ENCODE measurements at places on chromosomes 7 and 10. TPM values are rescaled to one million over a fixed set of nuclear protein-coding genes. Genes with fewer than 3 reads are reported as not detected.

The SYCE1 gene
- total RNA-seq: not detected

DNA sequence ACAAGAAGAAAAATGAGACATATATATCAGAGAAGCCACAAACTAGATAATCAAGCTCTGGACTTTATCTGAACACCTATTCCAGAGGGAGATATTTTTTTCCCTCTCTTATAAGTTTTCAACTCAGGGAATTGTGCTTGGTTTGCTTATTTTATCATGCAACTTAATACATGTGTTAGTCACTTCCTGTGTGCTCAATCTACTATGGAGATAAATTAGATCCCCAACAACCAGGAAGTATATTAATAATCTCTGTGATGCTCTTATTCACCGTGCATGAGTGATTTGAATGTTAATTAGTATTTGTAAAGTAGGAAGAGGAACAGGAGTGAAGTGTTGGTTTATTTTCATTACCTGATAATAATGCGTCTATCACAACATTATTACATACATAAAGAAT, 38.8 kb upstream of the ZNF365 start:
- H3K4me3 ChIP-seq: no peak overlapping the region
- no peak overlapping the region for H3K27ac ChIP-seq
- H3K36me3 ChIP-seq: no peaks in the 10 kb centered on the region

- H3K36me3 ChIP-seq: no peaks in the 10 kb centered on the region
- H3K4me3 ChIP-seq: no peak overlapping the region
- H3K27ac ChIP-seq: no peak overlapping the region
- no peaks in the 10 kb centered on the region for H3K27me3 ChIP-seq
- no peak for DNase-seq
- H3K4me1 ChIP-seq: no peaks in the 10 kb centered on the region
These were observed 441.3 kb upstream of the MKI67 start for GRCh38 chr10:128567551-128567950.

The INHBA gene
- total RNA-seq: 103 TPM

DNA sequence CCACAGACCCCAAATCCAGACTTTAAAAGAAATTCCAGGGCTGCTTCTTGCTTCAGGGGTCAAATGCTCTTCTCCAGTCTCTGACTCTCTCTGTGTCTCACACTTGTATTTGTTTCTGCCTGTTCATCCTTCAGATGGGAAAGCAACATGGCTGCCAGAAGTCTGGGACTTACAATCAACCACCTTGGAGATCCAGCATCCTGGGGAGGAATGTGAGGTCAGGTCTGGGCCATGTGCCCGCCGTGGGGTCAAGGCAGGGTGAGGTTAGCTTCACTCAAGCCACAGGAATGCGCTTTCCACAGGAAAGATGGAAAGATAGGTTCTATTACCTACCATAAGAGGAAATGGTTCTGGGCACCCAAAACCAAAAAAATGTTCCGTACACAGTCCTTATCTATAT, 34.3 kb upstream of the NPVF start:
- H3K36me3 ChIP-seq: no peaks in the 10 kb centered on the region
- no peaks in the 10 kb centered on the region for H3K27me3 ChIP-seq
- peaks cover 5% of the 10 kb centered on the region for H3K4me1 ChIP-seq
- peak; percentile 46 for DNase-seq

GRCh38 chr10:5888351-5888750, 1.3 kb downstream of the ANKRD16 start:
- no peaks in the 10 kb centered on the region for H3K27me3 ChIP-seq
- peak overlapping the region; percentile 75 for H3K4me3 ChIP-seq
- H3K27ac ChIP-seq: no peak overlapping the region
- H3K36me3 ChIP-seq: peaks cover 6% of the 10 kb centered on the region
- peaks cover 26% of the 10 kb centered on the region for H3K4me1 ChIP-seq

The AMPH gene
- total RNA-seq: 3.3 TPM

- no peaks in the 10 kb centered on the region for H3K36me3 ChIP-seq
- H3K4me3 ChIP-seq: no peak overlapping the region
- no peak overlapping the region for H3K27ac ChIP-seq
- H3K4me1 ChIP-seq: no peaks in the 10 kb centered on the region
- H3K27me3 ChIP-seq: no peaks in the 10 kb centered on the region
These were observed 36.9 kb upstream of the PTF1A start for GRCh38 chr10:23155169-23155568.

- H3K4me3 ChIP-seq: no peak overlapping the region
- no peak for DNase-seq
- no peaks in the 10 kb centered on the region for H3K27me3 ChIP-seq
- H3K36me3 ChIP-seq: no peaks in the 10 kb centered on the region
These were observed 149.2 kb upstream of the SEMA3D start for GRCh38 chr7:85336086-85336485.

DNA sequence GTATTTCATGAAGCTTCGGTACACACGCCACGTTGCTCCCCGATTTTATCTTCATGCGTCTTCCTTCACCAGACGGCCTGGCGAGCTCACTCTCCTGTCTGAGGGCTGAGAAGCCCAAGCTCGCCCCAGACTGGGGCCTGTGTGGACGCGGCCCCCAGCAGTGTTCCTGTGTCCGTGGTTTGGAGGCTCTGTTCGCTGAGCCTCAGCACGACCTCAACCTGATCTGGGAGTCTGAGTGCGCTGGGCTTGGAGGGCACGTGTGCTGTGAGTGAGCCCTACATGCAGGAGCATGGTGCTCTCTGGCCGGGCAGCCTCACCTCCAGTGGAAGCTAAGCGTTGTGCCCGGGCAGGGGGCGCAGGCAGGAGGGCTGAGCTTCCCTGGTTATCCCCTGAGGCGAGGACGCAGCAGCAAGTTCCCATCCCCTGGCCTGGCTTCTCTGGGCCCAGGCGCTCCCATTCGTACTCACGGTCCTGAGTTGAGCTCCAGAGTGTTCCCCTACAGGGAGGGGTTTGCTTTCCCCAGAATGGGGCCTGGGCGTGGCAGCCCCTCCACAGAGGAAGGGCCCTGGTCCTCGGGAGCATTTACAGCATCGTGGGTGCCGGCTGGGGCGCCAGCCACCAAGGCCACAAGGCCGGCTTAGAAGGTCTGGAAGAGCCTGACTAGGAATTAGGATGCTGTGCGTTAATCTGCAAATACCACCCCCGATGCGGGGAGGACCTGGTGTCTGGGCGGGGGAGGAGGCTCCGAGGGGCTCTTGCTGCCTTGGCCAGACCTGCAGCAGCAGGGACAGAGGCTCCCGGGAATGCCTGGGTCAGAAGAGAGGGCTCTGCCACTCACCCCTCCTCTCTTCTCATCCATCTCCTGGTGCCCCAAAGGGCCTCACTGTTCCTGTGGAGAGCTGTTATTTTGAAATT, 400.6 kb downstream of the DNAJB6 start:
- H3K27ac ChIP-seq: no peak overlapping the region
- no peaks in the 10 kb centered on the region for H3K36me3 ChIP-seq
- DNase-seq: no peak
- H3K4me1 ChIP-seq: no peaks in the 10 kb centered on the region
- H3K4me3 ChIP-seq: no peak overlapping the region
- no peaks in the 10 kb centered on the region for H3K27me3 ChIP-seq

DNA sequence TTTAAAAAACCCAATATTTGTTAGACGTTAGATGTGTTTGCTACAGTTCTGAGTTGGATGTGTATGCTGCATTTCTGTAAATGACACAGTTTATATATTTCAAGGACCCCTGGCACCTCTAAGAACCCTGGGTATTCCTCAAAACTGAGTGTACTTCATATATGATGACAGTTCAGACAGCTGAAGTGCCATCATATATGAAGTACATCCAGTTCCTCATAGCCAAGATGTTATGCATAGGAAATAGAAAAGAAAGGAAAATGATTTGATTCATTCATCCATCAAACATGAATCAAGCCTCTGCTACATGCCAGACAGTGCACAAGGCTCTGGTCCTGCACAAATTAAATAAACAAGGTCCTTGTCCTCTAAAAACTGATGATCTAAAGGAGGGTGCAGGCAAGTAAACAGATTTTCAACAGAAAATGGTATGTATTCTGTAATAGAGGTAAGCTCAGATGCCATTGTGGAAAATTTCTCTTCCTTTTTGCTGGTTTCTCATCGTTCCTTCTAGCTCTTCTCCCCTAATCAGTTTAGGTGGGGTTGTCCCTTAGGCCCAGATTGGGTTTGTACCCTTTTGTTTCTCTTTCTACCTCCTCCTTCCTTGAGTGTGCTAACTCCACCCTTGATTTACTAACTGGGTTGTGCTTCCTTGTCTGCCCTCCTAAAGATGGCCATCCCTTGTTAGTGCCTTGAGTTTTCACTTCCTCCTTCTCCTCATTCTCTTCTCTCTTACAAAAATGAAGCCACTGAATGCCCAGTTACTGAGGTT, 25.3 kb upstream of the SMIM30 start:
- H3K27me3 ChIP-seq: peaks cover 2% of the 10 kb centered on the region
- no peak overlapping the region for H3K4me3 ChIP-seq

- H3K4me1 ChIP-seq: no peaks in the 10 kb centered on the region
- DNase-seq: no peak
- no peak overlapping the region for H3K4me3 ChIP-seq
- H3K27me3 ChIP-seq: no peaks in the 10 kb centered on the region
- H3K36me3 ChIP-seq: no peaks in the 10 kb centered on the region
These were observed 309.3 kb downstream of the TCERG1L start for GRCh38 chr10:131002031-131002861.

The HERC4 gene
- total RNA-seq: 56.9 TPM

DNA sequence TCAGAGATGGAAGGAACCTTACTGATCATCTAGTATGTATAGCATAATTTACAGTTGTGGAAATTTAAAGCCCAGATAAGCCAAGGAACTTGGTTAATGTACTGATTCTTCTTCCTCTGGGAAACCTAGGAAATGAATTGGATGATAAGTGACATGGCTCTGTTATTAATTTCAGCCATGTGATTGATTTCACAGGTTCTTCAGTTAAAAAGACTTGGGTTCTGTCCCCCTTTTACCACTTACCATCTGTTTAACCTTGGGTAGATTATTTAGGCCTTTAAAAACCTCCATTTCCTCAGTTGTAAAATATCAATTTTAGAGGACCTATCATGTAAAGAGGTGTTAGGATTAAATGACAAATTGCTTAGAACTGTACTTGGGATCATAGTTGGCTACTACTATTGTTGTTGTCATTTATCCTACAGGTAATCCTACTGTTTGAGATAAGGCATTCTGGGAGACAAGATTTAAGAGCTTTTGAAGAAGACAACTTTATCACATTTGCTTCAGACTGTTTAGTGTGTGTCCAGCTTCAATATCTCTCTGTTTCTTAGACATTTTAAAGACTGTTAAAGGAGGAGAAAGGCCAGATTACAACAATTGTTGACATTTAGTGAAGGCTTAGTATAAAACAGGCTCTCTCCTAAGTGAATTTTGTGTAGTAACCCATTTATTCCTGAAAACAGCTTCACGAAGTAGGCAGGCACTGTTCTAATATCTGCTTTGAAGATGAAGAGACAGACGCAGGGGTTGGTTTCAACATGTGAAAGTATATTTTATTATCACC, 997.1 kb upstream of the C7orf33 start:
- H3K4me3 ChIP-seq: no peak overlapping the region
- no peaks in the 10 kb centered on the region for H3K4me1 ChIP-seq
- no peaks in the 10 kb centered on the region for H3K27me3 ChIP-seq
- no peaks in the 10 kb centered on the region for H3K36me3 ChIP-seq
- DNase-seq: no peak
- no peak overlapping the region for H3K27ac ChIP-seq

The WNT8B gene
- not detected for total RNA-seq

DNA sequence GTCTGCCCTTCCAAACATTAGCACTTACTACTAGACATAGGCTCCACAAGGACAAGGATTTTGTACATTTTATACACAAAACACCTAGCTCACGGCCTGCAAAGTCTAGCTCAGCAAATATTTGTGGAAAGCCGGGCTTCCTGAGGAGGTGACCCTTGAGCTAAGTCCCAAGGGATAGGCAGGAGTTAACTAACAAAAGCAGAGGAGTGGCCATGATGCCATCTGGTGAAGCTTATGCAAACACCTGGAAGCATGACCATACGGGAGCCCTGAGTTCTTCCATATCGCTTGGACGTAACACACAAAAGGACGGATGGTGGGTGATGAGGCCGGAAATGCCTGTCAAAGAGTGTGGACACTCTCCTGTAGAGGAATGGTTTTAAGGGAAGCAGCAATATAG, 25.9 kb upstream of the YAE1 start:
- no peak overlapping the region for H3K27ac ChIP-seq
- no peaks in the 10 kb centered on the region for H3K4me1 ChIP-seq
- no peak overlapping the region for H3K4me3 ChIP-seq
- H3K27me3 ChIP-seq: peaks cover 3% of the 10 kb centered on the region

The ZNF479 gene
- not detected for total RNA-seq

The OR2A12 gene
- total RNA-seq: not detected

DNA sequence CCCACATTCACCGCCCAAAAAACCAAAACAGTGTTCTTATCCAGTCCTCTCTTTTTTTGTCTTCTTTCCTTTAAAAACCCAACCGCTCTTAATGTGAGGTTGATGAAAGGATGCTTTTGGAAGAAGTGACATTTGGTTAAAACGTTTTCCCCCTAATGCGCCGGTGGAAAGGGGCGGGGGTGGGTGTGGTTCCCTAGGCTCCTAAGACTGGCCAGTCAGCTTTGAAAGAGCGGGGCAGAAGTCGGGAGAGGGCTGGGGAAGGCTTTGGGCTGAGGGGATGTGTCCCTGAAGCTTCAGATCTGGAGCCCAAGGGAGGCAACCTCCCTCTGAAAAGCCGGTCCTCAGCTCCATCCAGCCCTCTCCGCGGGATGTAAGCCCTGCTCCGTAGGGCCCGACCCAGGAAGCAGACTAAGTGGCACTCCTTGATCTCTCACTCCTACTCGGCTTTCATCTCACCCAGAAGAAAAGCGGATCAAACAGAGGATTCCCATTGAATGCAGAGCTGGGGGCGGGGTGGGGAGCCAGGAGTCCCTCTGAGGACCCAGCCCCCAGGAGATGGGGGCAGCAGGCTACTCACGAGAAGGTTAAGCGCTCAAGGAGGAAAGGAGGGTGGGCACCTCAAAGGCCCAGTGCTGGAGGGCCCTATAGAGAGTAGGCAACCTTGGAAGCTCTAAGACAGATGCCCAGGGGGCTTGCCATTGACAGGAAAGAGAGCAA, 2.4 kb upstream of the EVX1 start:
- no peak for DNase-seq
- H3K27ac ChIP-seq: no peak overlapping the region
- peaks cover 95% of the 10 kb centered on the region for H3K27me3 ChIP-seq
- H3K36me3 ChIP-seq: no peaks in the 10 kb centered on the region
- peaks cover 7% of the 10 kb centered on the region for H3K4me1 ChIP-seq

The ENKUR gene
- total RNA-seq: 0.22 TPM

- H3K4me1 ChIP-seq: peaks cover 12% of the 10 kb centered on the region
- no peak overlapping the region for H3K27ac ChIP-seq
- no peak overlapping the region for H3K4me3 ChIP-seq
- no peaks in the 10 kb centered on the region for H3K36me3 ChIP-seq
- H3K27me3 ChIP-seq: no peaks in the 10 kb centered on the region
- no peak for DNase-seq
These were observed 268.8 kb upstream of the LRGUK start for GRCh38 chr7:133858311-133858710.

GRCh38 chr7:121113288-121113687, 124.8 kb downstream of the CPED1 start:
- H3K4me1 ChIP-seq: peaks cover 4% of the 10 kb centered on the region
- DNase-seq: peak; percentile 56
- H3K36me3 ChIP-seq: no peaks in the 10 kb centered on the region
- H3K4me3 ChIP-seq: no peak overlapping the region
- H3K27ac ChIP-seq: no peak overlapping the region

GRCh38 chr7:89238156-89238555, 442.6 kb upstream of the TEX47 start:
- peak; percentile 4 for DNase-seq
- no peak overlapping the region for H3K4me3 ChIP-seq
- no peaks in the 10 kb centered on the region for H3K36me3 ChIP-seq
- no peak overlapping the region for H3K27ac ChIP-seq
- no peaks in the 10 kb centered on the region for H3K27me3 ChIP-seq

GRCh38 chr10:102785818-102786217, 42.1 kb downstream of the WBP1L start:
- DNase-seq: no peak
- H3K4me1 ChIP-seq: peaks cover 30% of the 10 kb centered on the region
- no peak overlapping the region for H3K4me3 ChIP-seq
- H3K27ac ChIP-seq: no peak overlapping the region
- no peaks in the 10 kb centered on the region for H3K36me3 ChIP-seq

The SPDYE8 gene
- not detected for total RNA-seq

All from astrocyte (in vitro differentiated cells and primary cell).